CD4-positive, alpha-beta memory T cell (primary cell): ENCODE measurements at places on chromosomes 3 and 15. TPM values are rescaled to one million over a fixed set of nuclear protein-coding genes. Genes with fewer than 3 reads are reported as not detected.
A peak's percentile ranks its signal among the peaks of the same experiment; 100 is the strongest.

GRCh38 chr3:171876680-171877147 lies 33.6 kb downstream of the TMEM212 start:
- DNase-seq = no peak

The RBP2 gene
- not detected for total RNA-seq

GRCh38 chr3:132730891-132731580 lies 8.8 kb upstream of the NPHP3 start:
- peak; percentile 5 for DNase-seq

GRCh38 chr3:161372321-161373260 lies 1.3 kb upstream of the SPTSSB start:
- peak; percentile 39 for DNase-seq

GRCh38 chr3:50275996-50276761 lies 2.7 kb upstream of the LSMEM2 start:
- DNase-seq = peak; percentile 47

The ARPP21 gene
- not detected for total RNA-seq

The NMNAT3 gene
- 4.0 TPM for total RNA-seq

GRCh38 chr3:169992156-169992555 lies 25.5 kb downstream of the SEC62 start:
- no peak for DNase-seq

GRCh38 chr15:30974112-30974511 lies 17.3 kb downstream of the MTMR10 start:
- DNase-seq = no peak

- no peak for DNase-seq
Observed at GRCh38 chr3:128835096-128835495, 44.3 kb upstream of the ACAD9 start.

The IFRD2 gene
- 65.3 TPM for total RNA-seq

The MFGE8 gene
- total RNA-seq = 92.8 TPM

- no peak for DNase-seq
Observed at GRCh38 chr3:194951931-194952582, 266.4 kb downstream of the FAM43A start.

The SLC12A8 gene
- total RNA-seq = not detected

The PARP15 gene
- 78.0 TPM for total RNA-seq

GRCh38 chr3:64977308-64978100 lies 289.7 kb upstream of the ADAMTS9 start:
- DNase-seq = no peak

- no peak for DNase-seq
Observed at GRCh38 chr3:113205481-113205880, 5.9 kb upstream of the BOC start.

DNA sequence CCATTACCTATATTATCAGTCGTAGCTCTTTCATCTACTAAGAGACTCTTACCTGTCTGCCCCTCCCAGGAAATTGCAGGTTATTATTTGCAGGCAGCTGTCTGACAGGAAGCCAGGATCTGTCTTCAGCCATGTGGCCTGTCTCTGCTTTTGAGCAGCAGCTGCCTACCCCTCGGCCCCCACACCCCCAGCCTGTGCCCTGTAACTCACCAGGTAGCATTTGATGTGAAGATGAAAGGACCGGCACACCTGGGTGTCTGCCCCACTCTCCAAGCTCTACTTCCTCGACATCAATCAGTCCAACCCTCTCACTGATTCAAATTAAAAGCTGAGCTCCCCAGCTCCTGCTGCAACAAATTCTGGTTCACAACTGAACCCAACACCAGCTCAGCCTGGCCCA lies 197.2 kb upstream of the CTNNB1 start:
- no peak for DNase-seq

DNA sequence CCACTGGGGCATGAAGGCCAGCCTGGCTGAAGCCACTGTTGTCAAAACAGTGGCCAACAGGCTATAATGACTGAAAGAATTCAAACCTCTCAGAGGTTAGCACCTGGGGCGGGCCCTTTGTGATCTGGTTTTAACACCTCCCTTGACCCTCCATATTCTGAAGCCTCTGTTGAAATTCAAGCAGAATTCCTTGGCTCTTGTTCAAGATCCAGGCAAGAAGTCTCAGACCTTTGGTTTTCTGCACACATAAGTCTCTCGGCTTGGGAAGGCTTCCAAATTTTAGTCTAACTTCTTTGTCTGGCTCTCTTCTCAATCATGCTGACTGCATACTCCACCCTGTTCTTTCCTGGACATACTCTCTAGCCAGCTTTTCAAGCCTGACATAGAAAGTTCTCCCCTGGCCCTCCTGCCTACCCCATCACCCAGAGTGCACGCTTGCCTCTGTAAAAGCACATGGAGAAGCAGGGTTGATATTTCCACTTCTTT lies 144.5 kb downstream of the PDZRN3 start:
- no peak for DNase-seq

DNA sequence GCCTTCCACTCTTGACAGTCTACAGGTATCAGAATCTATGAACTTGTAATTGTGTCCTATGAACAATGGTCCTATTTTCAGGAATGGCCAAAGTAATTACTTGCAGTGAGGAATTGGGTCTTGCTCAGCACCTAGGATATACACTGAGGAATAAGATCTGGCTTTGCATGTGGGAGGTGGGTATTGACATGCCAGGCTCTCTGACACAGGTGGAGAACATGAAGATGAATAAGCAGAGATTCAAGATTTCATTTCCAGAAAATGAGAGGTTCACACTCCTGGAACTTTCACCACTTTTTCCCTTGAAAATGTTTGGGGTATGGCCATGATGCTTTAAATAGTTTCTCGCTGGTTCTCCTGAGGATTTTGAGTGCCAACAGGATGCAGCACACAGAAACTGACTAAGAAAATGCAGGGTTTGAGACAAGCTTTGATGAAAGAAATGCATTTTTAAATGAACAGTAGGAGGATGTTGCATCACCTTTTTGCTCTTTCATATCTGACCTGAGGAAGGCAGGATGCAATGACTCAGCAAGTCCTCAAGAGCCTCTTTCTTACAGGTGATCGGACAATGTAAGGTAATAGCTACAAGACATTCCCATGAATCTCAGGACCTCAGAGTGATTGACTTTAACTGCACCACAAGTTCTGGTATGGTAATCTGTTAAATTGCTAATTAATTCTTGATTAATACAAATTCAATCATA lies 3.7 kb downstream of the HRG start:
- DNase-seq = no peak

The THAP10 gene
- total RNA-seq = 0.41 TPM

The SUMF1 gene
- total RNA-seq = 13.9 TPM

The LPP gene
- 24.3 TPM for total RNA-seq

- DNase-seq = no peak
Observed at GRCh38 chr3:4600493-4600892, 107.3 kb downstream of the ITPR1 start.

DNA sequence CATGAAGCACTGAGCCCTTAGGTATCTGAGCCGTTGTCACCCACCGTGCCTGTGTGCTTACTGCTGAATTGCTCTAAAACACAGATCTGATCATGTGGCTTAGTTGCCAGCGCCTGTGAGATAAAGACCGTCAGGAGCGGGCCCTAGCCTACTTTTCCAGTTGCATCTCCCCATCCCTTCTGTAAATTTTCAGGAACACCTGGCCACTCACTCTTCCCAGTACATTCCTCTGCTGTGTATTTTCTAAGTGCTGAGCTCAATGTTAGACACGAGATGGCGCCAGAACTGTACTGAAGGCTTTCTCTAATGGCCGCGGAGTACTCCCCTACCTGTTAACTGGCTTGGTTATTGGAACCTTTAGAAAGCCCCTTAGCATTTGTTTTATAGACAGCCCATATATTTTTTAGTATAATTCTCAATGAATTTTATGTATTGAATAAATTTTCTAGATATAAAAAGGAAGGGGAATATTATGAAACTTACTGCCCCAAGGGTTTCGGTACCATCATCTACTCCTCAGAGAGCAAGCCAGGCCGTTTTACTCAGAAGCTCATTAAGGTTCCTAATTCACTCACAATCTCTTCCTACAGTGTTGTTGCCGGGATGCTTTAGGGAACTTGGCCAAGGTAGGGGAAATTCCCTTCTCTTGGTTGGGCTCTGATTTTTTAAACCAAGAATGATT lies 16.7 kb upstream of the WNT7A start:
- DNase-seq = peak; percentile 66

The BTLA gene
- 24.9 TPM for total RNA-seq

DNA sequence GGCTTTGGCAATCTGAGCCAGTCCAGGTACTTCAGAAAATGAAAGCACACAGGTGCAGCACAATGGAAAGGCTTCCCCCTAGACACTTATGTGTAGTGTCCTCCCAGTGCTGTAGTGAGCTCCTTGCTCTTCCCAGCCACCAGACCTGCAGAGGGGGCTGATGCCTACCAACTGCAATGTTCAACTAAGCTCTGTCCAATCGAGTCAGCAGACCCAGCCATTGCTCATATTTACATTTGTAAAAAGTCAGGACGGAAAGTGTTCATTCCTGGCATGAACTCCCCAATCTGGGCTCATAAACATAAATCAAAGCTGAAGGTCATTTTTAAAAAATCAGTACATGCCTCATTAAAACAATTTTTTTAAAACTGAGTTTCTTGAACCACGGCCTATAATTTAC lies 73.0 kb downstream of the FOXP1 start:
- no peak for DNase-seq

- DNase-seq = no peak
Observed at GRCh38 chr3:131020122-131020693, 6.4 kb downstream of the ASTE1 start.

The XIRP1 gene
- total RNA-seq = not detected

DNA sequence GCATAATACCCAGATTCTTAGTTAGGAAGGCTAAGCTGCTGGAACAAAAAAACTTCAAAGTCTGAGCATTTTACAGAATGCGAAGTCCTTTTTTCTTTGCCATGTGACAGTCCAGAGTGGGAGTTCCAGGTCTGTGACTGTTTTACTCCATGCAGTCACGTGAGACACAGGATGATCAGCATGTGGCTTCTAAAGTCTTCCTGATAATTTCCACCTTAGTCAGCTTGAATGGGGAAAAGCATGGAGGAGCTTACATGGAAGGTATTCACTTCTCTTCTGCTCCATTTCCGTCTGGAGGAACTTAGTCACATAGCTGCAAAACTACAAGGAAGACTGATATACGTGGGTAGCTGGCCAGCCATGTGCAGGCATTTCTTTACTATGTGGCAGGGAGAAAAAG lies 1.7 kb downstream of the SNTN start:
- DNase-seq = no peak

GRCh38 chr3:105473521-105474223 lies 107.0 kb downstream of the ALCAM start:
- DNase-seq = no peak

The CCR4 gene
- 99.6 TPM for total RNA-seq

- no peak for DNase-seq
Observed at GRCh38 chr3:147620906-147621305, 211.7 kb downstream of the ZIC1 start.

- DNase-seq = peak; percentile 24
Observed at GRCh38 chr3:125585595-125586223, 9.6 kb downstream of the OSBPL11 start.

DNA sequence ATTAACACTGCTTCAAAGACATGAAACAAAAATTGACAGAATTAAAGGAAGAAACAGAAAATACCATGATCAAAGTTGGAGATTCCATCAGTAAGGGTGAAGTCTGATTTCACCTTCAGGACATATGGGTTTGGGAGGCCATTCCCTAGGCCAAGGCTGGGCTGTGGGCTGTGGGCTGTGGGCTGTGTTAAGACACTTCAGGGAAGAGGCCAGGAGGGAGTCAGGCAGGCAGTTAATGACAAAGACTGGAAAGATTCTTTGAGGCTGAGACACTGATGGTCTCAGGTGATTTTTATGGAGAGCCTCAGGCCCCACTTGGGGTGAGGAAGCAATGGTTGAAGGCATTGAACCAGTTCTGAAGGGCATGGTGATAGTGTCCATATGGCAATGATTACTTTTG lies 57.5 kb downstream of the MAGEF1 start:
- DNase-seq = no peak

- no peak for DNase-seq
Observed at GRCh38 chr3:133933097-133934024, 37.7 kb upstream of the RAB6B start.

The CPN2 gene
- not detected for total RNA-seq

DNA sequence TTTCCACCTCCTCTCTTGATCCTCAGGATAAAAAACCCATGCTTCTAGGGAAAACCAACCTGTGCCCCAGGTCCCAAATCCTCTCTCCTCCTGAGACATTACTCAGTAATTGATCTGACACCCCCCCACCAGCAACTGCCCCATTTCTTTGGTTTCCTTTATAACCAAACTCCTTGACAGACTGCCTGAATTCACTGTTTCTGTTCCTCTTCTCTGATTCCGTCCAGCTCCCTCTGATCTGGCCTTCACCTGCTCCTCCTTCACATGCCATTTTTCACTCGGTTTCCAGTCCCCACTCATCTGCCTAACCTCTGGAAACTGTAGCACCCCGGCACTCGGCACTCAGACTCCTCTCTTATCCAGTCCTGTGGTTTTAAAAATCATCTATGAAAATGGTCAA lies 2.1 kb downstream of the CCDC51 start:
- DNase-seq = no peak

The PPARG gene
- 0.99 TPM for total RNA-seq

DNA sequence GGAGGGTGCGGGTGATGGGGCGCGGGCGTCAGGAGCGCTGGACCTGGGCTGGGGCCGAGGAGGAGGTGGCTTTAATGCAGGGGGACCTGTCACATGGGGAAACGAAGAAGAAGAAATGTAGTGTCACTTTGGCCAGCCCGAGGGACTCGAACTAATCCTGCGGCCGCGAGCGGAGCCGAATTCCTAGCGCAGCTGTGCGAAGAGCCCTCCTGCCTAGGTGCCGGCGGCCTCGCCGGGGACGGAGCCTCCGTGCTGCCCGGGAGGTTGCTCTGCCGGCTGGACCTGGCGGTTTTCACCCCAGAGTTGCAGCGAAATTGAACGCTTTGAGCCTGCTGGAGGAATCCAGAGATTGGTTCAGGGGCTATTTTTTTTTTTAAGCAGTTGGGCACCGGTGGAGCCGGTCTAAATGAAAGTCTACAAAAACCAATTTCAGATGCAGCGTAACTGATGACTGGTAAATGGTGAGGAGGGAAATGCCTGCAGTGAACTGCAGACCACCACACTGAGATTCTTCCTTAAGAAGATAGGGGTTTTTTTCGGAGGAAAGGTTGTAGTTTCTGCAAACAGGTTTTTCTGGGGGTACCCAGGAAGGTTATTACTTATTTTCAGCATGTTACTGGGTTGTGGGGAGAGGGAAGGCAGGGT lies 662 bp downstream of the TMEM108 start:
- DNase-seq = no peak

DNA sequence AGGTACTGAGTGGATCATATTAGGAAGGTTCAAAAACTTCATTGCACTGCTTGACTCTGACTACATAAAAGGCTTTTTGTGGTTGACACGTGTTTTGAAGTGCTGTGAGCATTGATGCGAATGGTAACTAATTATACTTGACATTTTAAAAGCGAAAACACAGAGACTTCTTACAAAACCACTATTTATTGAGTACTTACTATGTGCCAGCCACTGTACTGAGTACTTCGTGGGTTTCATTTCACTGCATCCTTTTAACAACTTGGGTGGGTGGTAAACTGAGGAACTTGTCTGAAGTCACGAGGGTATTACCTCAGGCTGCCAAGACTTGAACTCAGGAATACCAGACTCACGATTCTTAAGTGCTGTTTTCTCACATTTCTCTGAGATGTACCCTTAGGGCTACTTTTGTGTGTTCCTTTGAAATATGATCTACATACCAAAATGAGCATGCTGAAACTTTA lies 45.3 kb upstream of the PPP4R2 start:
- DNase-seq = no peak

- DNase-seq = no peak
Observed at GRCh38 chr3:45992821-45993221, 2.8 kb downstream of the FYCO1 start.

The STRC gene
- total RNA-seq = 2.8 TPM

The ADAMTSL3 gene
- not detected for total RNA-seq
